ENCODE measurements at places on chromosomes 3 and 15.

GRCh38 chr3:100087198-100087597, 27.1 kb downstream of the FILIP1L start:
- DNase-seq = peak; percentile 84

GRCh38 chr15:97036301-97036700, 705.8 kb downstream of the NR2F2 start:
- DNase-seq = no peak

GRCh38 chr3:161695811-161696210, 199.2 kb downstream of the OTOL1 start:
- DNase-seq = no peak

- no peak for DNase-seq
These were observed 177.9 kb downstream of the SATB1 start for GRCh38 chr3:18247139-18247695.

GRCh38 chr3:136954251-136954650, 3.5 kb upstream of the IL20RB start:
- DNase-seq = peak; percentile 53

GRCh38 chr3:14358426-14359211, 43.8 kb upstream of the SLC6A6 start:
- DNase-seq = peak; percentile 47

GRCh38 chr3:129399145-129399894, 29.1 kb downstream of the EFCAB12 start:
- DNase-seq = peak; percentile 97

- DNase-seq = no peak
These were observed 267.6 kb downstream of the AGBL1 start for GRCh38 chr15:86347245-86347644.

DNA sequence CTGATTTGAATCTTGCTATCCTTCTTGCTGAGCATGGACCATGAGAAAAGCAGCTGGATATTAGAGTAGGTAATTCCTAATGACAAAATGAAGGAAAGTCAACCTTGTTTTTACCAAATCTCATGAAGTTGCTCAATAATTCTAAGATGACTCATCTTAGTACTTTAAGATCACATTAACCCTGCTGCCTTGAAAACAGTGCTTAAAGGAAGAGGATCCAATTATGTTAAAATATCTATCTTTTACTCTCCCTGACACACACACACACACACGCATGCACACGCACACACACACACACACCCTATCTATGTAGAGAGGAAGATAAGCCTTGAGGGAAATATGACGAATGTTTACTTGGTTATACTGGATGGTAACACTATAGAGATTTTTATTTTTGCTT, 16.0 kb upstream of the MYO1E start:
- peak; percentile 81 for DNase-seq

DNA sequence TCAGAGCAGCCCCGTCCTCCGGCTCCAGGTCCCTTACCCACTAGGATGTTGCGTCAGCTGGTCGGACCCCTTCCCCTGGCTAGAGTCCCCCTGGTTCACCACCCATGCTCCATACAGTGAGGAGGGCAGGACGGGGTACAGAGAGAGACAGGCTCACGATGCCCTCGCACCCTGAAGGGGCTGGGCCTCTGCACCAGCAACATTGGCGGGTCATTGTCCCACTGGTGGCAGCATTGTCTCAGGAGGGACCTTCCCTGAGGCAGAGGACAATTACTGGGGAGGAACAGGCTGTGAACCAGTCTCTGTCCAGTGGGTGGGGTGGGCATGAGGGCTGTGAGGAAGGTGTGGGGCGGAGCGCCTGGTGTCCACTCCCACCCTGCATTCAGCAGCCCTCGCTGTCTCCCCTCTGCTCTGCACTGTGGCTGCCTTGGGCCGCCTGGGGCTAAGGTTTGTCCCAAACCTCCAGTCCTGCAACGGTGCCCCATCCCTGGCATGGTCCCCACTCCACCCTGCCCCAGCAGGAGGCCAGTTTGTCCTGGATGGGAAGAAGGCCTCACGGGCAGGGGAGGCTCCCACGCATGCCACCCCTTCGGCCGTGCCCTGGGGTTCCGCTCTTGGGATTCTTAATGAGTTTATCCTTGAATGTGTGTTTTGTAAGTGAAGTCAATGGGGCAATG, 48.0 kb upstream of the KLF13 start:
- DNase-seq = no peak

GRCh38 chr15:65339920-65340319, 35.4 kb downstream of the RNU5B-1 start:
- no peak for DNase-seq

GRCh38 chr15:38873158-38873557, 308.5 kb upstream of the RASGRP1 start:
- DNase-seq = no peak

- peak; percentile 72 for DNase-seq
These were observed 202.8 kb downstream of the SV2B start for GRCh38 chr15:91302588-91303439.

- no peak for DNase-seq
These were observed 10.7 kb downstream of the CIB2 start for GRCh38 chr15:78120523-78120922.

- peak; percentile 82 for DNase-seq
These were observed 92.8 kb upstream of the DCBLD2 start for GRCh38 chr3:98994128-98994762.

DNA sequence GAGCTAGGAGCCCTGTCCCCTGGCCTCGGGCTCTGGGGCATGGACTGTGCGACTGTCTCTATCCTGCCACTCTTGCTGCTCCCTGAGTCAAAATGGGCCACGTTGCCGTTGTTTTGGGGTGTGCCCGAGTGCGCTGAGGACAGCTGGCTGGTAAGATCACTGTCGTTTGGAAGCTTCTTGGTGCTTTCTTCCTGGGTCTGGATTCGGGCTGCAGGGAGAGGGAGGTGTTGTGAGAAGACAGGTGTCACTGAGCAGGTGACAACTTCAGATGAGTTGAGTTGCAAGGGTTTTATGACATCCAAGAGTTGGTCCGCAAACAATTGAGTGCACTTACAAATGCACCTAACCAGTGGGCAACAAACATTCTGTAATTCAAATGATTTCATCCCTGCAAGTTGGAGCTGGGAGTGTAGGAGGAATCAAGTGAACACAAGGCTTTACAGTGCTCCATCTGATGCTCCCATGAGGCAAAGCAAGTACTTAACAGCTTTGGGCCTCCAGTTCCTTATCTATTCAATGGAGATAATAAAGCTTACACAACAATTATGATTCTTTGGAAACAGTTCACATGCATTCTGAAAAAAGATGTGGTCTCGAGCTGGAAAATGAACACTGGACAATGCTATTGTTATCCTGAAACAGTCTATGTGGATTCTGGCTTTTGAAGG, 11.0 kb upstream of the STARD5 start:
- DNase-seq = no peak

DNA sequence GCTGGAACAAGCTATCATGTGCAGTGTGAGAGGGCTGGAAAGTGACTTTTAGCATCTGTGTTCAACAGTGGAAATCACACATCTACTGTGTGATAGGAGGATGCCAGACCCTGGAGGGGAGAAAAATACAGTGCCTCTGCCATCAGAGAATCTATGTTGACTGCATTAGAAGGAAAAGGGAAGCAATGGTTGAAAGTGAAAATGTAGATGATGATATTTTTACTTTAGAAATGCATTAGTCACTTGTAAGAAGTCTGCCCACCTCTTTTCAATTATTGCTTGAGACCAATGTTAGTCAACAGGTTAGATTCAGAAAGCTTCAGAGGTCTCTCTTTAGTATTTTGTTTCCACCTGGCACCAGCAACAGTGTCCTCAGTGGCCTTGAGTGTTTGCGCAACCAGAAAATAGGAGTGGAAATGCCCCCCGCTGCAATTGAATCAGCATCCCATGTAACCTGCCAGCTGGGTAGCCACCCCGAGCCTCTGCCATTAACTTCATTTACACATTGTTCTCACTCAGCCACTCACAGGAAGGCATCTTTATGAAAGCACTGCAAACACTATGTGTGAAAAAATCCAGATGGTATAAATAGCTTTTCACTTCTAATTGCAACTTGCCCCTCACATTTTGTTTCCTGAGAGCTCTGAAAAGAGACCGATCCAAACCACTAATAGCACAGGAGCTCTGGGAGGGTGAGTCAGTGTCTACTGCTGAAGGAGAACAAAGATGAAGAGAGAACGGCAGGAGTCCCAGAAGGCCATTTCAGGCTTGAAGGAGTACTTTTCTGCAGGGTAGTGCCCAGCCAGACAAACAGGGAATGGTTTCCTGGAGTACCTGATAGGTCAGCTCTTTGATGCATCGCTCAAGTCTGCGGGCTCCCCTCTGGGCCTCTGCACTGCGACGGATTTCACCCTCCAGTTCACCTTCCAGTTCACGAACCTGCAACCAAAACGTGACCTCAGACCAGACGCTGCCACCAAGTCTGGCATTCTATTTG, 92.1 kb downstream of the HHLA2 start:
- DNase-seq = no peak

Data from fibroblast of mammary gland (primary cell).